GM13976 (cell line): ENCODE measurements at places on chromosomes 6 and 20.

GRCh38 chr6:30443657-30444450, 45.5 kb upstream of the HLA-E start:
- DNase-seq: no peak

DNA sequence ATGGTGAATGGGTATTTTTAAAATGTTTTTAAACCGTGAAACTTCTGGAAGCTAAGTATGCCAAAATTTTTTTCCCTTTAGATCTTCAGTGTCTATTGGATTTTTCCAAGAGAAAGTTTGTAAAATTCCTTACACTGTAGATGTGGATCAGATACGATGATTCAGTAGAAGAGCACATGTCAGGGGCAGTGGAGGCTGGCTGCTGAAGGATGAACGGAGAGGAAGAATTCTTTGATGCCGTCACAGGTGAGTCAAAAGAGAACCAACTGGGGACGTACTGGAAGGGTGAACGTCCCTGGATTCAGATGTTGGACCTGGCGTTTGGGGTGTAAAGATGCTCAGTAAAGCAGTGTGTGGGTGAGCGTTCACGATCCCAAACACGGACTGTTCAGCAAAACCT, 17.7 kb downstream of the OSBPL2 start:
- no peak for DNase-seq

GRCh38 chr20:57008217-57008616, 258.2 kb downstream of the BMP7 start:
- DNase-seq: no peak

DNA sequence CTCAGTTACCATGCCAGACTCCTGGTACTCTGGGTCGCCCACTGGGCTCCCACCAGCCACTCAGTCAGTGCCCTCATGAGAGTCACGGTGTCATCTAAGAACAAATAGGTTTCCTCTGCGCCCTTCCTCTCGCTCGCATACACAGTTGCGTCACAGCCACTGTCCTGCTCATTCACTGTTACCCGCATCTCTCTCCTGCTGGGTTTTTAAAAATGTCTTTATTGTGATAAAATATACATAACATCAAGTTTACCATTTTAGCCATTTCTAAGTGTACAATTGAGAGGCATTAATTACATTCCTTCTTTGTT, 4.0 kb downstream of the TEAD3 start:
- no peak for DNase-seq

GRCh38 chr20:22904386-22904785, 130.7 kb upstream of the SSTR4 start:
- DNase-seq: no peak

- no peak for DNase-seq
Observed at GRCh38 chr6:409370-409972, 17.9 kb downstream of the IRF4 start.

GRCh38 chr6:24874776-24875533, 60.8 kb downstream of the RIPOR2 start:
- DNase-seq: no peak

DNA sequence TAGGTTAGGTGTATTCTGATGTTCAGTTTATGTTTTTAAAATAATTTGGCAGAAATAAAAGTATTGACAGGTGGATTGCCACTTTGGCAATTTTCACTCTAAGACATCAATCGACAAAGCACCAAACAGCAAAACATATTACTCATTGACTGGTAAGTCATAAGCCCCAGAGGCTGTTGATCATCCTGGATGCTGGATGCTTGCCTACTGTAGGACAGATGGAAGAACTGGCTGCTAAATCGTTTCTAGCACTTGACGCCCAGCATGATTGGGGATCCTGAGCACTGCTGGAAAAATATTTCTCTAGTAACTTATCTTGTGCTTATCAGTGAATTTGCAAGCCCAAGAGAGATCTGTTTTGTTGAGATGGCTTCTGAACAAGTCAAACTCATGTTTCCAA, 1001.9 kb upstream of the FLRT3 start:
- no peak for DNase-seq

- no peak for DNase-seq
Observed at GRCh38 chr20:8568075-8568474, 436.0 kb downstream of the PLCB1 start.

DNA sequence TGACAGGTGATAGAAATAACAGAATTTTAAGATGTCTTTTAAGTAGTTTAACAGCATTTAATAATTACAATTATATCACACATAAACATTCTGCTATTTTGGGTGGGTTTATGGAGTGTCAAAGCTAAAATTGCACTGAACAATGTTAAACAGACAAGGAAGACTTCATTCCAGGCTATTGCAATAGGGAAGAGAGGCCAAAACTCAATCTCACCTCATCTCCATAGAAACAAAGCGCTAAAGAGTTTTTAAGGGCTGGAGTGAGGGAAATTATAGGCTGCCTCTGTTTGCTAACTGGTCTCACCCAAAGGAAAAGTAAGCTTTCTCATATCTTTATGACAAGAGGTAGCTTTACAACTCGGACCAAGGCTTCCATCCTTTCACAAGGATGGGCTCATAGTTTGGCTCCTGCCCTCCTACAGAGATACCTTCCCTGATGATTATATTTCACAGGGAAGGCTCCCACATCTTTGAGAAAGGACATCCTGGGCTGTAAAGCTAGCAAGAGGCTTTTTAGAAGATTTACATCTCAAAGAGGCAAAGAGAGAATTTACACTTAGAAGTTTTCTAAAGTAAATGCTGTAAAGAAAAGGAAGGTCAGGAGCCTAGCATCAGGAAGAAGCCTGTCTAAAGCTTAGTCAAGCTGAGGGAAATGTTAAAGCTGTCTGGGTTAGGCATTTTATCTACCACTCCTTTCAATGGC, 350.2 kb upstream of the IMPG1 start:
- DNase-seq: no peak

GRCh38 chr6:39074486-39074885, 25.9 kb downstream of the GLP1R start:
- no peak for DNase-seq

DNA sequence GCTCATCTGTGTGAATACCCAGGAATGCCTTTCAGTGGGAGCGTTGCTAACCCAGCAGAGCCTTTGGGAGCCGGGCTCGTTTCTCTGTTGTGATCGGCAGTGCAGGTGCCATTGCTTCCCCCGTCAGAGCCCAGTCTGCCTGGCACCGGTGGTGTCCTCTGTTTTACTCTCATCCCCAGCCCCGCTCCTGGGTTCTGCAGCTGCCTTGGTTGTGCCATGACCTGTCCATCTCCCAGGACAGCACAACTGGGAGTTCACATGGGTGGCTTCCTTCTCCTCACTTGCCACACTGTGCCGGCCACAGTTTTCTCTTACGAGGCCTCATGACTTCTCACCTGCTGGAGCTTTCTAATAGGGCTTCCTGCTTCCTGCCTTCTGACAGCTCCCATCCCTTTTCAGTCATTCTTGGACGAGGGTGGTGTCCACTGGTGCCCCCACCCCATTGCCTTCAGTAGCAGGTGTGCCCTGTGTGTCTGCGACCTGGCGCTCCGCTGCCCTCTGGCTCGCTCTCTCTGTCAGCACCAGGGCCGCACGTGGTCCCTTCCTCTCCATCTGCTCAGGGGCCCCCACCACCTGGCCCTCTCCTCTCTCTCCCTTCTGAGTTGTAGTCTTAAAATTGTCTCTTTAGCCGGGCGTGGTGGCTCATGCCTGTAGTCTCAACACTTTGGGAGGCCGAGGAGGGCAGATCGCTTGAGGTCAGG, 110.9 kb downstream of the RPP40 start:
- DNase-seq: no peak

DNA sequence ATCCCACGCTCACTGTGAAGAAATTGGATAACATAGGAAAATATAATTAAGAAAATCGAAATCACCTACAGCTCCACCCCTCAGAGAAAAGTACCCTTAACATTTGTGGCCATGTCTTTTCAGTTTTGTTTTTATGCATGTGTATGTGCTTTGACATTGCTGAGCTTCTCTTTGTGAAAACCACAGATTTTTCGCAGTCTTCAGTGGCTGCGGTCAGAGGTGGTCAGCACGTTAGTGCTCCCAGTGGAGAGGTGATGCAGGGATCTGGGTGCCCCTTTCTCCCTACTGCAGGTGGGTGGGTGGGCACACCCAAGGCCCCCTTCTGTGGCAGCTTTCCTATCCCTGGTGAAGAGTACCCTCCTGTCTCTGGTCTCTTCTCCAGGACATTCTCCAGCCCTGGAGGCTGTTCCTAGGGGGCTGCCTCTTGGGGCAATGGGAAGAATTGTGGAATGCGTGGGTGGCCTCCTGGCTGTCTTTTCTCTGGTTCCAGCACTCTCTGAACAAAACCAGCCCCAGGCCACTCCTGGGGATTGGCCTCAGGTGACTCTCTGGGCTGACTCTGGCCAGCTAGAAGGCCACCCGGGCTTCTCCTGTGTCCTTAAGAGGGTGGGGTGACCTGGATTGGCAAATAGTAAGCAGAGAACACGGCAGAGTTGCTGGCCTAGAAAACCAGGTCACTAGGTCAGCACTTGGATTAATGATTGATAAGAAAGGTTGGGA, 49.8 kb upstream of the FANCE start:
- DNase-seq: peak; percentile 60

- no peak for DNase-seq
Observed at GRCh38 chr6:137241481-137242038, 22.4 kb upstream of the IFNGR1 start.

- DNase-seq: no peak
Observed at GRCh38 chr6:166645896-166646295, 18.8 kb upstream of the RPS6KA2 start.

DNA sequence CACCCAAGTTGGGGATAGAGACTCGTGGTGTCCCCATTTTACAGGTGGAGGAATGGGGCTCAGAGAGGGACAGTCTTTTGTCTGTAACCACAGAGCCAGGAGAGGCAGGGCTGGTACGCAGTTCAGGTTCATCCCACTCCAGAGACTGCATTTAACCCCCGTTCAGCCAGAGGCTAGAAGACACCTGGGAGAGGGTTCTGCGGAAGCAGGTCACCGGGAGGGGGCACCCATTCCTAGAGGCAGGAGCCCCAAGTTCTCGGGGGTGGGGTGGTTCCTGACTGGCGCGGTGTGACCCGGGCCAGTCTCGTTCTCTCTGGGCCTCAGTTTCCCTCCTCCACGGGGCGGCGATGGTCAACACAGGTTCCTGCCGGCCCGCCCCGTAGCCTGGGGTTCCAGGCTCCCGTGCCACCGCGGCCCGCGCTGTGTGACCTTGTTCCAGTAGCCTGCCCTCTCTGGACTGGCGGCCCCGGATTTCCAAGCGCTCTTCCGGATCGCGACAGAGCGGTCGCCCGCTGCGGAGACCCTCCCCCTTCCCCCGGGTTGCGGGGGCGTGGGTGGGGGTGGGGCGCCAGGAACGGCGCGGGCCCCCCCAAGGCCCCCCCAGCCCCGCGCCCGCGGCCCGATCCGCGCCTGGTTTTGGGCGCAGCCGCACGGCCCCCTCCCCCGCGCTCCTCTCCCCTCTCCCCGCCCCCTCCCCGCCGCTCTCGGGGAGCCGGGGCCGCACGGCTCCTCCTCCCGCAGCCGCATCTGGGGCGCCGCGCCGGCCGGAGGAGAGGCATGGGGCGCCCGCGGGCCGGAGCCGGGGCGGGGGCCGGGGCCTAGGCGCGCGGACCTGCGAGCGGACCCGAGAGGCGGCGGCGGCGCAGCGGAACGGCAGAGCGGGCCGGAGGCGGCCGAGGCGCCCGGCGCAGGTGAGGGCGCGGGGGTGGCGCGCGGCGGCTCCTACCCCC, at the start of gene DLGAP4:
DLGAP4 (plus strand) TSS at position 738 of the 950 bp plus-strand sequence. CDS start 125,379 bp downstream, outside the sequence.
- DNase-seq: peak; percentile 45

DNA sequence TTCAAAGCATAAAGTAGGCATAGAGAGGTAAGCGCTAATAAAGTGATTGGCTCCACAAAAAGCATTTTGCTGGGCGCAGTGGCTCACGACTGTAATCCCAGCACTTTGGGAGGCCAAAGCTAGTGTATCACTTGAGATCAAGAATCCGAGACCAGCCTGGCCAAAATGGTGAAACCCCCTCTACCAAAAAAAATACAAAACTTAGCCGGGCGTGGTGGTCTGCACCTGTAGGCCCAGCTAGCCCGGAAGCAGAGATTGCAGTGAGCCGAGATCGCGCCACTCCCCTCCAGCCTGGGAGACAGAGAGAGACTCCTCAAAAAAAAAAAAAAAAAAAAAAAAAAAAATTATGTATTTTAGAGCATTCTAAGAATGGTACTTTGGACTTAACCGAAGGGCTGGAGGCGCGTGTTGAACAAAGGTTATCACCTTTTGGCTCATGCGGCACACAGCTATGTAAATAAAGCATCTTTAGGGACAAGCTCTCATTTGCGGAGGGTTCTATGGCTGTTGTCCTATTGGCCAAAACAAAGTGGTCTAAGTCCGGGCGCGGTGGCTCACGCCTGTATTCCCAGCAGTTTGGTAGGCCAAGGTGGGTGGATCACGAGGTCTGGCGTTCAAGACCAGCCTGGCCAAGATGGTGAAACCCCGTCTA, 17.4 kb downstream of the HFE start:
- DNase-seq: no peak

- no peak for DNase-seq
Observed at GRCh38 chr6:1499777-1500176, 109.9 kb upstream of the FOXC1 start.

GRCh38 chr20:63261060-63261794, 7.0 kb upstream of the NKAIN4 start:
- DNase-seq: no peak

- no peak for DNase-seq
Observed at GRCh38 chr6:17831135-17831534, 124.4 kb upstream of the NUP153 start.

DNA sequence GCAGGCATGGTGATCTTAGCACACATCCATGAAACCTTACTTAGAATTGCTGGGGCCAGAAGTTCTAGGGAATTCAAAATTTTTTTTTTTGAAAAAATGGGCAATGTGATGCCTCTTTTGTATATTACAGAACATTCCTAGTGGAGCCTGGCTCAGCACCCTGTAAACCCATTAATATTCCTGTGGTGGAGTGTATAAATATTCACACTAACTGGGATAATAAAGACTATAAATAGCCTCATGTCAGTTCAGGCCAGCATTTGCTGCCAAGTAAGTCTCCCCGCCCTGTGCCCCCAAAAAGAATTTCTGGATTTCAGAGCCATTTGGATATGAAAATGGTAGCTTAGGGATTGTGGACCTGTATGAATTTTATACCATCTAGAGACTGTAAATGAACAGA, 14.8 kb downstream of the BANF2 start:
- no peak for DNase-seq

DNA sequence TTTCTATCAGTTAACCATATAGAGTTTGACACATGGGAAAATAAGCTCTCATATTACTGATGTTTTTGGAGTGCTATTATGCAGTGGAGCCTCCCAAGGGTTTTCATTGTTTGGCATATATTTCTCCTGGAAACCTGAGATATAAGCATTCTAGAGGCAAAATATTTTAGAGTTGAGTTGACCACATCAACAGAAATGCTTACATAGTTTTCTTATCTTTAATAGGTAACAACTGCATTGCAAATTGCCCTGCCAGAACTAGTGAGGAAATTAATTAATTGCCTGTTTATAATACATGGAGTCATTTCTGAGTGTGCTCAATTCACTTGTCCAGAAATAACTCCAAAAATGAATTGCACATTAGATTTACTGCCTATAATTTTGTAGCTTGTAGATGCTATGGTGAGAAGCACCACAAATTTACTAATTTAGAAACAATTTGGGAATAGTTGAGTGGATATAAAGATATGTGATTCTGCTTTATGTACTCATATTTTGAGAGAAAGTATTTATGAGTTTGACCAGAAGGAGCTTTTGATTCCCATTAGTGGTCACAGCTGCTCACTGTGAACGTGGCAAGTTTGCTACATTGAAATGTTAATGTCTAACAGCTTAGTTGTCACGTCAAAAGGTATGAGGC, 288.7 kb downstream of the CD109 start:
- DNase-seq: no peak
